Hepatocyte (in vitro differentiated cells): ENCODE measurements at places on chromosomes 7 and 10. TPM values are rescaled to one million over a fixed set of nuclear protein-coding genes. Genes with fewer than 3 reads are reported as not detected.

Gene NUDT13
- total RNA-seq = 3.4 and 3.9 TPM in 2 replicates

Gene OR2A14
- total RNA-seq = 0.27 TPM in 1 of 2 replicates, not detected in the other

- no peaks in the 10 kb centered on the region for H3K27me3 ChIP-seq
- H3K4me1 ChIP-seq = no peaks in the 10 kb centered on the region
- no peak overlapping the region for H3K27ac ChIP-seq
- no peak for DNase-seq
Observed at GRCh38 chr10:113970641-113971040, 73.0 kb upstream of the ADRB1 start.

DNA sequence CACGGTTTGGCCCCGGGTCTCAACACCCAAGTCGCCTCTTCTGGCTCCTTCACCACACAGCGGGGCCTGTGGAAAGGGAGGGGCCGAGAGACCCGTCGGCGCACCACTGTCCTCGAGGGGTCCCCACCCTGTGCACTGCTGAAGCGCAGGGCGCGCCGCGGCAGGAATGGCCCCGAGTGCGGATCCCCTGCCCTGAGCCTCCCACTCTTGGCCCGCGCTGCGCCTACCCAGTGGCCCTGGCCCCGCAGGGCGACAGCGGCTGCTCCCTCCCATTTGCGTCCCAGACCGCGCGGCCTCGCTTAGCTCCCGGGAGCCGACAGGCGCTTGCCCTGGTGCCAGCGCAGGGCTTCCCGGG, 2.1 kb upstream of the SFMBT2 start:
- no peaks in the 10 kb centered on the region for H3K36me3 ChIP-seq
- H3K4me3 ChIP-seq = no peak overlapping the region
- peaks cover 22% of the 10 kb centered on the region for H3K4me1 ChIP-seq
- H3K27me3 ChIP-seq = peaks cover 49% of the 10 kb centered on the region
- H3K27ac ChIP-seq = no peak overlapping the region

GRCh38 chr10:8034466-8035005, 20.0 kb upstream of the GATA3 start:
- H3K27ac ChIP-seq = no peak overlapping the region
- peaks cover 88% of the 10 kb centered on the region for H3K27me3 ChIP-seq
- H3K4me1 ChIP-seq = peaks cover 17% of the 10 kb centered on the region
- DNase-seq = no peak
- H3K4me3 ChIP-seq = no peak overlapping the region
- H3K36me3 ChIP-seq = no peaks in the 10 kb centered on the region

- peaks cover 13% of the 10 kb centered on the region for H3K27me3 ChIP-seq
- H3K4me3 ChIP-seq = no peak within 1 kb of the TSS
- no peaks in the 10 kb centered on the region for H3K36me3 ChIP-seq
- DNase-seq = peak; percentile 64
Observed at GRCh38 chr10:133276435-133277201, at the start of gene ADAM8. ADAM8 (minus strand) TSS chr10:133276868; CDS start chr10:133276817, 51 bp downstream.

- DNase-seq = no peak
- no peak overlapping the region for H3K27ac ChIP-seq
- H3K4me3 ChIP-seq = no peak overlapping the region
- H3K27me3 ChIP-seq = no peaks in the 10 kb centered on the region
- no peaks in the 10 kb centered on the region for H3K4me1 ChIP-seq
- no peaks in the 10 kb centered on the region for H3K36me3 ChIP-seq
Observed at GRCh38 chr7:44158096-44158872, 17.2 kb upstream of the MYL7 start.

- no peak overlapping the region for H3K27ac ChIP-seq
- H3K4me3 ChIP-seq = no peak overlapping the region
- no peaks in the 10 kb centered on the region for H3K36me3 ChIP-seq
Observed at GRCh38 chr10:12073526-12073925, 4.8 kb downstream of the DHTKD1 start.
